GM19239 (cell line): ENCODE measurements at places on chromosomes 12 and 14.

GRCh38 chr12:32504591-32504990, 105.2 kb downstream of the FGD4 start:
- no peak for DNase-seq

- no peak for DNase-seq
Observed at GRCh38 chr12:99005601-99006000, 360.5 kb downstream of the APAF1 start.

DNA sequence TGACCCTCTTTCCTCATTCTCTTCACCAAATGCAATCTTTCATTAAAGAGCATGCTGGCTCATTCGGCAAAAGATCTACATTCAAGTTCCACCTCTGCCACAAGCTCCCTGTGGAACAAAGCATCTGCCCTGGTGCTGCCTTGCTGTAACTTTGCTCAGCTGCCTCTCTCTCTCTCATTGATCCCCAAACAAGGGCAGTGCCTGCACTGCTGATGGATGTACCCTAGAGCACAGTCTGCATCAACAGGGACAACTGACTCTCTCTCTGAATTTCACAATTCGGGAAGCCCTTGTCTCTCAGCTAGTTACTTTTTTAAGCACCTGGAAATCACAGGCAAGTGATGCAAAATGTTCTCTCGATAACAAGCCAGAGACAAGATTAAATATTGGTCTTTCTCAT, 174.0 kb upstream of the DIO2 start:
- no peak for DNase-seq

- no peak for DNase-seq
Observed at GRCh38 chr12:128318946-128319345, 52.0 kb downstream of the TMEM132C start.

DNA sequence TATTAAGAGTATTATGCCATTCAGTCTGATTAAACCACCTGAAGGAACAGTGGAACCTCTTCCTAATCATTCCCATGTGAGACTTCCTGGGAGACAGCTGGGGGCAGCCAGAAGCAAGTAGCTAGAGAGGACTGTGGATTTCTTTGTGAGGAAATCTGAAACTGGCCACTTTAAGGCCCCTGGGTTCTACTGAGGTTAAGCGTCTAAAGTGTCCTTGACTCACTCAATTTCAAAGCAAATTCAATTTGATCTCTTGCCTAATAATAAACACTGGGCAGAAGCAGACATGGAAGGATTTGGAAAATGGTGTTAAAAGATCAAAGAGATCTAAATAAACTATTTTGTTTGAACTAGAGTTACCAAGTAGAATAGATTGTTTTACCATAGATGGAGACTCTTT, 909.9 kb downstream of the NRXN3 start:
- no peak for DNase-seq

DNA sequence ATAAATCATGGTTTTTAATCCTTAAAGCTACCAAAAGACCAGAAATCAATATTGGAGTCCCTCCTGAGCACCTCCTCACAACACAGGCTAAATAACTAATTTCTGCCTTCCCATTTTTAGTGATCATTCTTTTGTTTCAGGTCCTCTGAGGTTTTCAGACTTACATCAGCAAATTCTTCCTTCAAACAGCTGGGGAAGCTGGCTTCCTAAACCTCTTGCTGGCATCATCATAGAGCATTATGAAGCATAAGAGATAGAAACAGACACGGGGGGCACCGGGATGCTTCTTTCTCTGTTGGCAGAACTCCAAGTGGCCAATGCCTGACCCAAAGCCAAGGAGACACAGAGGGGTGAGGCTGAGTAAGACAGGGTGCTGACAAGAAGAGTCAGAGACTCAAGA, 47.9 kb upstream of the DBX2 start:
- no peak for DNase-seq

- DNase-seq: no peak
Observed at GRCh38 chr12:66025477-66025876, 105.1 kb downstream of the LLPH start.

- DNase-seq: no peak
Observed at GRCh38 chr14:102568115-102568614, 24.3 kb upstream of the RCOR1 start.

DNA sequence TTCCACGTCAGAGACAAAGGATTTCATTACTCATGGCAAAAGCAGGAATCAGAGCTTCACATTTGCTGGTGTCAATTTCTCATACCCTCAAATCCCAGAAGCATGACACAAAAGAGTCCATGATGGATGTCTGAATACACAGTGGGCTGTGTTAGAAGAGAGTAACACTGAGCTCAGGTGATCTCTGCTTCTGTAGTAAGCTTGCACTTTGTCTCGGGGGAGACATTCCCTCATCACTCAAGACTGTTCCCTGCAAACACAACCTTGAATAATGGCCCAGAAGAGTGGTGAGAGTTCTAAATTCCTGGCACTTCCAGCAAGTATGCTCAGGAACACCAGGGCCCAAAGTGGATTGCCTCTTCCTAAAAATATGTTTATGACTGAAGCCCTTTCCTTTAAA, 1787.2 kb upstream of the SEL1L start:
- DNase-seq: no peak

DNA sequence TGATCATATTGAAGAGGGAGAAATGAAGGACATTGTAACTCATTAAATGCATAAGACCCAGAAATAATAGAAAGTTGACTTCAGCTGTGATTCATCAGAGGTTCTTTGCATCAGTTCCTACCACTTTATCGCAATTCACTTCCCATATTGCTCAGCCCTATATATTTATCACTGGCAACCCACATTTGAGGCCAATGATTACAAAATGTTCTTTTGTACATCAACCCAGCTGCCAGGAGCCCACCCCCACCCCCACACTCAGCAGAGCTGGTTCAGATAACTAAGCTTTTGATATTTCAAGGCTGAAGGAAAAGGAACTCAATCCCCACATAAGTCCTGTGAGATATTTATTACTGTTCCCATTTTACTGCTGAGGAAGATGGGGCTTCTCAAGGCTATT, 51.2 kb upstream of the TMPO start:
- no peak for DNase-seq

- no peak for DNase-seq
Observed at GRCh38 chr12:123559468-123559867, 24.9 kb upstream of the TMED2 start.

- DNase-seq: no peak
Observed at GRCh38 chr12:27293463-27293862, 39.2 kb upstream of the BMAL2 start.

DNA sequence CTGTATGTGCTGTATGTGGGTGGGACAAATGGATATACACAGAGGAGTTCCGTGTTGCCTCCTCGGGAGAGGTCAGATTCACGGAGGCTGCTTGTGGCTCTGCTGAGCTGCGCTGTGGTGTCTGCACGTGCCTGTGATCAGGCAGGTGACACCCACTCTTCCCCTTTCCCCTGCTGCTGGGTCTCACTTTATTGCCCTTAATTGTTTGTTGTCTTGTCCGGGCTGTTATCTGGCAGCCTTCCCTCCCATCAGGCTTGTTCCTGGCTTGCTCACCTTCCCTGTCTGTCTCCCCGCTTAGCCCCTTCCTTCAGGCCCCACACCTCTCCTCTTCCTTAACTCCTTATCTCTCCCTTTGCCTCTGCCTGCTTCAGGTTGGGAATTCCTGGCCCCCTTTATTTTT, 13.5 kb downstream of the WNT5B start:
- DNase-seq: no peak

DNA sequence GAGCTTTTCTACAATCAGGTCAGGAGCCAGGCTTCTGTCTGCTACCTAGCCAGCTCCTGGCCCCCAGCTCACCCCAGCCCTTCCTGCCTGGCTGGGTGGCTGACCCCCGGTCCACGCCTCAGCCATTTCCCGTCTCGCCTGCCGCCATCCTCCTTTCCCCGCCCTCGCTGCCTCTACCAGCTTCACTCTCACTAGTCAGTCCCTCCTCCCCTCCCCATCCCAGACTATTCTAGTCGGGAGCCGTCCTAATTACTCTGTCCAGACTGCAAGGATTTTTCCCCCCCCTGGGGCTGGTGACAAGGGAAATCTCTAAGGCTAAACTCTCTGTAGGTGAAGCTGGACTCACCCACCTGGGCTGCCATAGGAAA, 825 bp downstream of the DHH start:
- DNase-seq: no peak

- no peak for DNase-seq
Observed at GRCh38 chr14:93970585-93970964, 5.8 kb downstream of the ASB2 start.

GRCh38 chr12:122174155-122174845, at the start of gene IL31:
Gene IL31 (minus strand): TSS chr12:122174221. CDS start chr12:122174172, 49 bp downstream.
- DNase-seq: no peak

DNA sequence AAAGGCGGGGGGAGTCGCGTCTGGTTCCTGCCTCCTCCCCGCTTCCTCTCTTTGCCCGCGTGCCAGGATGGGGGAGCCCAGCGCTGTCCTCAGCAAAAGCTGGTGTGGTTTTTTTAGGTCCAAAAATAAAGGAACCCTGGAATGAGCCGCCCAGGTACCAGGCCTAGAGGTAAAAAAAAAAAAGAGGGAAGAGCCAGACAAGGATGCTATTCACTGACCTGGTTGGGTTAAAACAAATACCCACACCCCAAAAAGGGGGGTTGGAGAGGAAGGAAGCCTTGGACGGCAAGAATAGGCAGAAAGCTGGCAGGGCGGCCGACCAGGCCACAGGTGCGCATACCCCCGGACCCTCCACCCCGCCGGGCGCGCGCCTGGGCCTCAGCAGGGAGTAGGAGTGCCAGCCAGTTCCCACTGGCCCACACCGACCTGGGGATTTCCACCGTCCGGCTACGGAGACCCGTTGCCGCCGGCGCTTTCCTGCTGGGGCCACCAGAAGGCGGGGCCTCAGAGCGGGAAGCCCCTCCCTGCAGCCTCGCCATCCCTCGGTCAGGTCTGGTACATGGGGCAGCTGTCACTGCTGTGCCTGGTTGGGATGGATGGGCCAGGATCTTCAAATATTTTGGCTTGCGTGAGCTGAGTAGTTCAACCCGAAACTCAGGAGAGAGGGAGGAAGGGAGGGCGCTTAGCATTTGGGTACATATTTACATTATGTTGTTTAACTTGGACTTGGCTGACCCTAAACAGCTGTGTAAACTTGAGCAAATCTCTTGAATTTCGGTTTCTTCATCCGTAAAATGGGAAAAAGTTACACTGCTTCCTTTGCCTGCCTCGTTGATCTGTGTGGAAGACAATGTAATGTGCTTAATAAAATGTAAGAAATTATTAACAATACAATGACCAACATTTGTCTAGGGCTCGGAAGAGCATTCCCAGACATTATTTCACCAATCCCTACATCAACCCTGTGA, 5.4 kb upstream of the IRF2BPL start:
- DNase-seq: peak; percentile 68
